ENCODE measurements at places on chromosomes 1 and 21.

- DNase-seq = no peak
These were observed 202.9 kb downstream of the NCAM2 start for GRCh38 chr21:21200939-21201615.

GRCh38 chr1:111082421-111083203 lies 57.3 kb downstream of the DRAM2 start:
- DNase-seq = no peak

DNA sequence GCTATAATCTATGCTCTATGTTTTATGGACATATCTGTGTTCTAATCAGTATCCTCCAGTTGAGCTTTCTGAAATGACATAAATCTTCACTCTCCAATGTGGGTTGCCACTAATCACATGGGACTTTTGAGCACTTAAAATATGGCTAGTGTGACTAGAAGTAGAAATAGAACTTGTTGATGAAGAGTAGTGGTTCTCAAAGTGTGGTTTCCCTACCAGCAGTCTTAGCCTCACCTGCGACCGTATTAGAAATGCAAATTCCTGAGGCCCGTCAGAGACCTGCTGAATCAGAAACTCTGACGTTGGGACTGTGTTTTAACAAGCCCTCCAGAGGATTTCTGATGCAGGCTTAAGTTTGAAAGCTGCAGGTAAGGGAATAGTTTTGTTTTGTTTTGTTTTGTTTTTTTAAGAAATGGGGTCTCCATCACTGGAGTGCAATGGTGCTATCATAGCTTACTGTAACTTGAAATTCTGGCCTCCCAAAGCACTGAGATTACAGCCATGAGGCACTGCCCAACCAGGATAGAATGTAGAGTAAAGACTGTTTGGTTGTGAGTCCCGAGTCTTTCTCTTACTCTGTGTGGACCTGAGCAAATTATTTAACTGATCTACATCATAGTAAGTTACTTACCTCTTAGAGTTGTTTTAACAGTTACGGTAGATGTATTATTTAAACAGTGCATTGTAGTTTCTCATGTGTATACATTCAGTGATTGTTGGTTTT lies 21.7 kb downstream of the GLRX2 start:
- DNase-seq = no peak

GRCh38 chr1:108591466-108591865 lies 31.6 kb downstream of the EEIG2 start:
- no peak for DNase-seq

- no peak for DNase-seq
These were observed 19.9 kb upstream of the LDLRAP1 start for GRCh38 chr1:25523542-25523941.

GRCh38 chr1:91569411-91570119 lies 68.9 kb downstream of the CDC7 start:
- no peak for DNase-seq

DNA sequence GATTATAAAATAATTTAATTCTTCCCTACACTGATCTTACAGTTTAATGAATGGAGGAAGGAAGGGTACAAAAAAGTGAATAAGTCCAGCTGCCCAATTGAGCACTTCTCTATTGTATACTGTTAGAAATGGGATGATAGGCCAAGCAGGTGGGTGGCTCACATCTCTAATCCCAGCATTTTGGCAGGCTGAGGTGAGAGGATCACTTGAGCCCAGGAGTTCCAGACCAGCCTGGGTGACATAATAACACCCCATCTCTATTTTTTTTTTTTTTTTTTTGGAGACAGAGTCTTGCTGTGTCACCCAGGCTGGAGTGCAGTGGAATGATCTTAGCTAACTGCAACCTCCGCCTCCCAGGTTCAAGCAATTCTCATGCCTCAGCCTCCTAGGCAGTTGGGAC lies 57.5 kb downstream of the ATP2B4 start:
- no peak for DNase-seq

DNA sequence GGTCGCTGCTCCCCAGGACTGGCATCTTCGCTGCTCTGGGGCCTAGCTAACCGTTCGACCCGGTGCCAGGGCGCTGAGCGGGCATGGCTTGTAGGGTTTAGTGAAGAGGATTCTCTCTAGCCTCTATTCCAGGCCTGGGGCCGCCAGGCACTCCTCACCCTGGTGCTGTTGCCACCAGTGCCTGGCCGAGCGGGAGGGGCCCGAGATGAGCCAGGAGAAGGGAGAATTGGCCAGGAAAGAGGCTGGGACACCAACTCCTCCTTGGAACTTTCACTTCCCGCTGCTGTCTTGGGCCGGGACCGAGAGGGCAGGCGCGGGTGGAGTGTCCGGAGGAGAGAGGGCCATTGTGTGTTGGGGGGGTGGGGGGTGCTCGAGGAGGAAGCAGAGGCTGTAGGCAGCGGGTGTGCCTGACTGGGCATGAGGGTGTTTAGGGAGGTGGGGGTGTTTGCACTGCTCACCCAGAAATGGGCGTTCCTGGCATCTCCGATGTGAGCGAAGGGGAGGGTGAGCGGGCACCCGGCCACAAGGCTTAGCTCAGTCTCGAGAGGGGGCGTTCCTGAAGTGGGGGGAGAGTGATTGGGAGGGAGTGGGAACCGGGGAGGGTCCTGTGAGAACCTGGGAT lies 772 bp downstream of the ADAM15 start:
- DNase-seq = no peak

DNA sequence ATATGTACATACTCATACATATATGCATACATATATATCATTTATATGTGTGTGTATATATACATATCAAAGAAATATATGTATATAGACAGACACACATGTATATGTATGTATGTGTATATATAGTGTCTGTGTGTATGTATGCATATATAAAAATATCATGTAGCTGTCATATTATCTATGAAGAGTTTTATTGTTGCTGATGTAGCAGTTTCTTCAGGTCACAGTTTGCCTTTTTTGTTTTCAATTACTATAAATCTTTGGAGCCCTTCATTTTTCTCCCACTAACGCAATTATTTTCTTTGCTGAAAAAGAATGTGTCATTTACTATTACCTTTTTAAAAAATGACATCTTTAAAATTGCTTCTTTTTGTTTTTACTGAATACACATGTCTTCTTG lies 904.5 kb downstream of the PLA2G4A start:
- DNase-seq = no peak

GRCh38 chr1:25481625-25482024 lies 50.9 kb downstream of the MACO1 start:
- DNase-seq = no peak

DNA sequence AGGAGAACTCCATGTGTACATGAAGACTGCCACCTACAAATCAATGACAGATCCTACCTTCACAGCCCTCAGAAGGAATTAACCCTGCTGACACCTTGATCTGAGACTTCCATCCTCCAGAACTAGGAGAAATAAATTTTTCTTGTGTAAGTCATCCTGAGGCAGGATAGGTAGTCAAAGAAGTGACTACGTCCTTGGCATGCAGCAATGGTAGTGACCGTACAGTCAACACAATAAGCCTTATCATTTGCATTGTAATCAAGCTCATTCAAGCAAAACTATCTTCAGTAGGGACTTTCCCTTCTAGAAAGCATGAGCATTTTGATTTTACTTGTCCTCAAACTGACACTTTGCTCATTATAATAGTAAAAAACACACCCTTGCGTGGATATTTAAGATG lies 64.0 kb upstream of the KCNK1 start:
- DNase-seq = no peak

DNA sequence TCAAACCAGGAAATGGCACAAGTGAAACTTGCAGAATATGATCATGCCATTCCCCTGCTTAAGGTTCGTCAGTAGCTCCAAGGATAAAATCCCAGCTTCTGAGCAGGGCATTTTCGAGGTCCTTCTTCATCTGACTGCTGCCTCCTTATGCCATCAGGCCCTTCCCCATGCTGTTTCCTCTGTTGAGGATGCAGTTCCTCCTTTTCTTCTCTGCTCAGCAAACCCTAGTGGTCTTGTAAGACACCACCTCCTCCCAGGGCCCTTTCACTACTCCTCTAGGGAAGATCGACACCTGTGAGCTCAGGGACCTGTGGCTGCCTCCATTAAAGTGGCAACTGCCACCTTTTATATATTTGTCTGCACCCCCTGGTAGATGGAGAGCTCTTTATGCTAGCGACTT lies 62.1 kb upstream of the JUN start:
- DNase-seq = no peak

- no peak for DNase-seq
These were observed 622.4 kb upstream of the PKN2 start for GRCh38 chr1:88061492-88062177.

- DNase-seq = no peak
These were observed 169.5 kb upstream of the PKN2 start for GRCh38 chr1:88514544-88515060.

DNA sequence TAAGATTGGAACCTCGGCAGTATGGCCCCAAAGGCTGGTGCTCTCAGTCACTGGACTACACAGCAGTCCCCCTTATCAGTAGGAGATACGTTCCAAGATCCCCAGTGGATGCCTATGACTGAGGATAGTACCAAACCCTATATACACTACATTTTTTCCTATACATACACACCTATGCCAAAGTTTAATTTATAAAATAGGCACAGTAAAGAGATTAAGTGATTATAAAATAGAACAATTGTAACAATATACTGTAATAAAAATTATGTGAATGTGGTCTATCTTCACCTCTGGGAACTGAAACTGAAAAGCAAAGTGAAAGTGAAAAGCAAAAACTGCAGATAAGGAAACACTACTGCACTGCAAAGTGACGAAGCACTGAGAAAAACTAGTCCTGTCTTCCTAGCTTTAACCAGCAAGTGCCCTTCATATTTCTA lies 96.8 kb downstream of the INTS7 start:
- no peak for DNase-seq

DNA sequence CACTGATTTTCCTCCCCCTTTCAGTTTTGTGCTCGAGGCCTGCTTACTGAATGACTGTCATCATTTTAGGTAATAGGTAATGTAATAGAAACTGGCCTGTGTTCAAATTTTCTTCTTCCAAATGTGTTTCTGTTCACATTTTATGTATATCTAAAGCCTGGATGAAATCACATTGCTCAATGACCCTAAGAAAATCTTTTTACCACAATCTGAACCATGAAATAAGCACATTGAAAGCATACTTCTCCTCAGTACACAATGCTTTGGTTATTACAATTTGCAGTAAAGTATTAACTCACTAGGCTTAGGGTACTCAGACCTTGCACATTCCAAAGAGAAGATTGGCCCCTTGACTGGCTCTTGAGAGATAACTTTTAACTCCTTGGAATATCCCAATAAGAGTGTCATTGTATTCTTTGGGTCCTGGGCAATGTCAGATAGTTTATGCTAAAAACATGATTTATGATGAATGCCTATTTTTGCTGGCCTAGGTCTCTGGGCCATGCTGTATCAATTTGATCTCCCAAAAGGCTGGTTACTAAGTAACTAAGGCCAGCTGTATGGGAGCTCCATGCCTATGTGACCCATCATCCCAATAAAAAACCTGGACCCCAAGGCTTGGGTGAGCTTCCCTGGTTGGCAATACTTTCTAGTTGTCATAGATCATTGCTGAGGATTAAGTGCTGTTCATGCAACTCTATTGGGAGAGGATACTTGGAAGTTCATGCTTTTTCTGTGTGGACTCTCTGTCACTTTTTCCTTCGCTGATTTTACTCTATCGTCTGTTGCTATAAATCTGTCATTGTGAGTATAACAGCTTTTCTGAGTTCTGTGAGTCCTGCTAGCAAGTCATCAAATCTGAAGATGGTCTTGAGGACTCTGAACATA lies 293.9 kb downstream of the GRIK1 start:
- DNase-seq = no peak

- no peak for DNase-seq
These were observed 10.2 kb downstream of the C1orf216 start for GRCh38 chr1:35708441-35708921.

- DNase-seq = no peak
These were observed 62.9 kb downstream of the MDM4 start for GRCh38 chr1:204578867-204579664.

DNA sequence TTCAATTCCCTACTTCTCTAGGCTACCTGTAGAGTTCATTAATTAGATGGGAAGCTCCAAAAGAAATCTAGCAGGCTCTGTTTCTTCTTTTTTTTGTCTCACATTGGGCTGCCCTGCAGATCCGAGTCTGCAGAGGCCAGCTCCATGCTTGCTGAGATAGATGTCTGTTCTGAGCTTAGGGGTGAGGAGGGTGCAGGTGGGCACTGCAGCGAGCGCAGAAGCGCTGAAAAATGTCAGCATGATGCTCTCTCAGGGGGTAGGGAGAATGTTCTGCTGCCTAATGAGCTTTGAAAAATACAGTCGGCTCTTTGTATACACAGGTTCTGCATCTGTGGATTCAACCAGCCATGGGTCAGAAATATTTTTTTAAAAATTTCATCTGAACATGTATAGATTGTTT lies 56.8 kb upstream of the KCNA3 start:
- no peak for DNase-seq

- no peak for DNase-seq
These were observed 92.3 kb downstream of the KCNN3 start for GRCh38 chr1:154777781-154778180.

- DNase-seq = no peak
These were observed 13.4 kb downstream of the CTTNBP2NL start for GRCh38 chr1:112409414-112409813.

DNA sequence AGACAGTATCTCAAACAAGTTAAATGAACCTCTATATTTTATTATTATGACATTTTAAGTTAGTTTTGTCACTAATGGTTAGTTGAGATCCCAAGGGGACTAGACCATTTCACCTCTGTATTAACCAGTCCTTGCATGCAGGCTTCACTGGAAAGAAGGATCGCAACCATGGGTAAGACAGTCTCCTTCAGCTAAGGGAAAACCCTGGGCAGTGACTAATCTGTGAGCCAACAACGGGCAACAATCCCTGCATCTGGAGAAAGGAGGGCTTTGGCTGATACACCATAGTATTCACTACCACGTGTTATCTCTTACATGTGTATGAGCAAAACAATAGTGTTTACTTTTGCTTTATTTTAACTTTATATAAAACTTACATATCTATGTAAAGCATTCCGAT lies 708.8 kb upstream of the CHRM3 start:
- DNase-seq = no peak

GRCh38 chr1:182674346-182675246 lies 9.8 kb downstream of the RGS8 start:
- DNase-seq = no peak

- no peak for DNase-seq
These were observed 608 bp downstream of the SNRNP40 start for GRCh38 chr1:31295874-31296485.

DNA sequence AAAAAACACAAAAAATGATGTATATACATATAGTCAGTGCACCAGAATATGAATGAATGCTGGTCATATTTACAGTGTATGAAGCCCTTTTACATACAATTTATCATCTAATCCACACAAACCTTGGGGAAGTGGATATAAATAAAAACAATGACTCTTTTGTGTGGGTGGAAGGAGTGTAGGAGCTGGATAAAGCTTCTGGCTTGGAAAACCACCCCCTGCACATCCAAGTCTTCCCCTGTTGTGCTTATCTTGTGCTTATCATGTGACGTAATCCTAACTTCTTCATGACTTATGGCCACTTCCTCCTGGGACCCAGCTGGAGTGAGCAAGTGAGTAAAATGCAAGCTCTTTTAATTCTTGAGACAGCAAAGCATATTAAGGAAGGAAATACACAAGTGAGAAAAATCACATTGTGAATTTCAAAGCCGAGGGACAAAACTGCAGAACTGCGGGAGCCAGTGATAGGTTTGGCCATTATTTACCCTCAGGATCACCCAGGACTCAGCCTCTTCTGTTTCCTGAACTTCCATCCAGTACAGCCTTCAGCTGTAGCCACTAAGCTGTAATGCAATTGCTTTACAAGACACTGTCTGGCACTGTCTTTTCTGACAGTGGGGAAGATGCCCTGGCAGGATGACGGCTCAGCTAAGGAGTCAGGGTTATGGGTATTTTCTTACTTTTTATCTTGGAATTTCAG lies 104.0 kb upstream of the PPM1J start:
- no peak for DNase-seq

Data from stimulated activated CD4-positive, alpha-beta T cell treated with anti-CD3 and anti-CD28 coated beads, Interleukin-15, amount 100 ng/mL, for 1 hour (primary cell).